ENCODE measurements at places on chromosomes 11 and 22. TPM values are rescaled to one million over a fixed set of nuclear protein-coding genes. Genes with fewer than 3 reads are reported as not detected.

Gene NNMT
- 0.48 TPM for polyA plus RNA-seq

Gene OR51L1
- 0.12 TPM for polyA plus RNA-seq

Gene STK33
- 47.1 TPM for polyA plus RNA-seq

Gene SCN4B
- 0.75 TPM for polyA plus RNA-seq

Gene GAL3ST1
- 23.8 TPM for polyA plus RNA-seq

Gene MRGPRE
- not detected for polyA plus RNA-seq

Gene HOATZ
- polyA plus RNA-seq, result 0.28 TPM

Gene OR4C46
- polyA plus RNA-seq, result not detected

- DNase-seq, result no peak
Measured at GRCh38 chr11:122205036-122205435, 89.0 kb upstream of the BLID start.

GRCh38 chr22:27019827-27020226 lies 362.4 kb downstream of the MIAT start:
- no peak for DNase-seq

DNA sequence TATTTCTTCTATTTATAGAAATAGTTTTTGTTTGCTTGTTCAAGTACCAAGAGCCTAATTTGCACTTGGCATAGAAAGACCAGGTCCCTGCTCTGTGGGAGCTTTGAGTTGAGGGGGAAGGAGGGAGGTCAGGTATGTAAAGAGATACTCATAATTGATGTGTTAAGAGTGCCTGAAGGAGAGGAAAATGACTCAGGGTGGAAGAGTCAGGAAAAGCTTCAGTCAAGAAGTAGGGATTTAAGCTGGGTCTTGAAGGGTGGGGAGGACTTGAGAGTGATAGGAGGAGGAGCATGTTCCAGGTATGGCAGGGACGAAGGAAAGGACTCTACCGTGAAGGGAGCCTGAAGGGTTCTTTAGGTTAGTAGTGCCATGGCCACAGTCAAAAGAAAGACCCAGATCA lies 9.0 kb downstream of the RBX1 start:
- no peak for DNase-seq

GRCh38 chr22:28480000-28480715 lies 199.5 kb downstream of the TTC28 start:
- DNase-seq, result no peak

DNA sequence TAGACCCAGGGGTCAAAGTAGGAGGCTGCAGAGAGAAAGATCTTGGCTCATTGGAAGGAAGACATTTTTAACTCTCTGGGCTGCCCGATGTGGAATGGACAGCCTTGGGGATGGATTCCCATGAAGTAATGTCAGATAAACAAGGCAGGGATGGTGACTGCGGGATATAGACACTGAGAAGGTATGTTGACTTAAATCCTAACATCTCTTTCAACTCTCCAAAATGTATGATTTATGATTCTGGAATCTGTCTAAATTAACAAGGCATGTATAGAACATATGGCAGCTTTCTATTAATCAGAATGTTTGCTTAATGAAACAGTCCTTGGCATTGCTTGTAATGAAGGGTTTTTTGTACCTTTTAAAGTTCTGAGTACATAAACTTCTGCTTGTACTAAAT lies 56.1 kb upstream of the VSTM5 start:
- DNase-seq, result no peak

DNA sequence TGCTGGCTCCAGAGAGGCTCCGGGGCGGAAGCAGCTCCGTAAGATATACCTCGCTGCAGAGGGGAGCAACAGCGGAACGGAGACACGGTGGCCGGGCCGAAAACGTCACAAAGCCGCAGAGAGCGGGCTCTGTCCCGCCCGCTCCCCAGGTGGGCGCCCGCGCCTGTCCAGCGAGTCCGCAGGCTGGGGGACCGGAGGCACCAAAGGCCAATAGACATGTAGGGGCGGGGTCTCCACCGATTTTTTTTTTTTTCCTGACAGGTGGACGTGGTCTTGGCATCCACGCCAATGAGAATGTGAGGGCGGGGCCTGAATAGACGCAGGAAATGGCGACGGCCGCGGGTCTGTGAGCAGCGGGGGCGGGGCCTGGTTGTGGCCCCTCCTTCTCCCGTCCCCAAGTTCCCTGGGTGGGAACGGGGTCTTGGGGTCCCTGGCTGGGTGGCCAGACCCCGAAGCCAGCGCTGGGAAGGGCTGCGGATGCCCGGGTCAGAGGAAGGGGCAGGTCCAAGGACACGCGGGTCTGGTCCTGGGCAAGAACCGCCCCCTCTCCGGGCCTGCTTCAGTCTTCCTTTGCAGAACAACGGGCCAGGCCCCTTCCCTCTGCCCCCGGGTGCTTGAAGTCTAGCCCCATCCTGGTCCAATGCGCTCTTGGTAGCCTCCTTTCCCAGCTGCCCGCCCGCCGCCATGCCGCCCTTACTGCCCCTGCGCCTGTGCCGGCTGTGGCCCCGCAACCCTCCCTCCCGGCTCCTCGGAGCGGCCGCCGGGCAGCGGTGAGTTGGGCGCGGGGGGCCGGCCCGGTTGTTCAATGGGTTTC lies at the start of gene DNAJC4:
Gene DNAJC4 (plus strand): TSS at position 378 of the 814 bp plus-strand sequence. CDS start 307 bp downstream, at position 685.
- peak; percentile 97 for DNase-seq

GRCh38 chr11:69950120-69950519 lies 128.0 kb upstream of the ANO1 start:
- no peak for DNase-seq

DNA sequence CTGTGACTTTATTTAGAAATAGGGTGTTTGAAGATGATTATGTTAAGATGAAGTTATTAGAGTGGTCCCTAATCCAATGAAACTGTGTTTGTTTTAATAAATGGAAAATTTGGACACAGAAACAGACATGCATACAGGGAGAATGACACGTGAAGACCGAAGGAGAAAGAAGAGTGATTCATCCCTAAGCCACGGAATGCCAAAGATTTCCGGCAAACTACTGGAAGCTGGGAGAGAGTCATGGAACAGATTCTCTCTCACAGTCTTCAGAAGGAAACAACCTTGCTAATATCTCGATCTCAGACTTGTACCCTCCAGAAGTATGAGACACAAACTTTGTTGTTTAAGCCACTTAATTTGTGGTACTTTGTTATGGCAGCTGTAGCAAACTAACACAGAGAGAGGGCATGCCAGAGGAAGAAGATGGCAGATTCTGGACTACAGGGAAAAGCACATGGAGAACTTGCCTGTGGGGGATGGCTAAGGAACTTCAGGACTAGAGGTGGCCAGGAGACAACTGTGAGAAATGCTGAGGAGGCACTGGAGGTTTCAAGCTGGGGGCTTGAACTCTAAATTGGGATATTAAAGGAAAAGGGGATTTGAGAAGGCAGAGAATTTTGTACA lies 733.5 kb upstream of the CCDC90B start:
- DNase-seq, result no peak

GRCh38 chr11:2520736-2521035 lies 75.9 kb downstream of the KCNQ1 start:
- no peak for DNase-seq

DNA sequence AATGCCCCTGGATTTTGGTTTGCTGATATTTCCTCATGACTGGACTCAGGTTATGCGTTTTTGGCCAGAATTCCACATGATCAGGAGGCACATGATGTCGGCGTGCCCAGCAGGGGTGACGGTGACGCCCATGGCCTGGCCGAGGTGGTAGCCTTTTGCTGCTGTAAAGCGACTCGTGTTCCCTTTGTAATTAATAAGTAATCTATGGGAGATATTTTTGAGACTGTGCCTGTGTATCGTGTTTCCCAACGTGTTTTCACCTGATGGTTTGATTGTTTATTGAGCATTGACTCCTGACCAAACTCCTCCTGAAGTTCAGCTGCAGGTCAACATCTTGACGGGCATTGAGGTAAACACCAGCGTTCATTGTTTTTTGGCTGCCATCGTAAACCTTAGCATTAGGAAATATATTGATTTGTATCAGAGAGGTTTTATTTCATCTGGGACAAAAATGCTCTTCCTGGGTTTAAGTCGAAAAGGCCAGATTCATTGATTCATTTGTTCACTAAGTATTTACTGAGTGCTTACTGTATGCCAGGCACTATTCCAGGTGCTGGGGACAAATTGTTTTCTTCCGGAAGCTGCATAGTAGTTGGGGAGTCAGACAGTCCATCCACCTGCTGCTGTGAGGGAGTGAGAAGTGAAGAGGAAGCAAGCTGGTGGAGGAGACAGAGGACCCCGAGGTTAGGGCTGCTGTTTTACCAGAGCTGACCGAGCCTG lies 23.6 kb downstream of the DCPS start:
- DNase-seq, result no peak

DNA sequence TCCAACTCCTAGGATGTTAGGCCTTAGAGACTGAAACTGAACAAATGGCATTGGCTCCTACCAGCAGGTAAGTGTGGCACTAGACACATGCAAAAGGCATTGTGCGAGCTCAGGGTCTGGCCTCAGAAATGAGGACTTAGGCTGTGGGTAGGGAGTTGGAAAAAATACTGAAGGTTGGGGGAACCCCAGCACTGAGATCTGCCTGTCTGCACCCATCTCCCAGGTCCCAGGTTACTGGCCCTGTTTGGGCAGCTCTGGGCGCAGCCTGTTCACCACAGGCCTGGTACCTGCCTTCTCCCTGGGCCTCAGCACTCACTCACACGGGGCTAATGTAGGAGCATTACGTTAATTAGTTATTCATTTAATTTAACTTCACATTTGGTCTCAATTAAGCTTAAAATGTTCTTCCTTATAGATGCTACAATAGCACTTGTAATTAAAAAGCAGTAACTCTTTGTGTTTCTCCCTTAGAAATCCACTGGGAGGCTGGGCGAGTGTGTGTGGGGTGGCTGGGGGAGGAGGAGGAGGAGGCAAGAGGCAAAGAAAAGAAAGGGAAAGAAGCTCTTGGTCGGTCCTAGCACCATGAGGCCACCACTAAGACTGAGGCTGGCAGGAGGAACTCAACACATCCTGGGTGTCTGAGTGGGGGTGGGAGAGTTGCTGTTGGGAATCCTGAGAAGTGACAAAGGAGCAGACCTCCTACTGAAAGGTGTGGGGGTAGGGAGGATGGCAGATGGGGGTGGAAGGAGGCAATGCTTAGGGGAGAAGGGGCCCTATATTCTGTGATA lies 19.4 kb downstream of the TMEM218 start:
- no peak for DNase-seq

- DNase-seq, result no peak
Measured at GRCh38 chr11:11451501-11452005, 98.5 kb upstream of the CSNK2A3 start.

DNA sequence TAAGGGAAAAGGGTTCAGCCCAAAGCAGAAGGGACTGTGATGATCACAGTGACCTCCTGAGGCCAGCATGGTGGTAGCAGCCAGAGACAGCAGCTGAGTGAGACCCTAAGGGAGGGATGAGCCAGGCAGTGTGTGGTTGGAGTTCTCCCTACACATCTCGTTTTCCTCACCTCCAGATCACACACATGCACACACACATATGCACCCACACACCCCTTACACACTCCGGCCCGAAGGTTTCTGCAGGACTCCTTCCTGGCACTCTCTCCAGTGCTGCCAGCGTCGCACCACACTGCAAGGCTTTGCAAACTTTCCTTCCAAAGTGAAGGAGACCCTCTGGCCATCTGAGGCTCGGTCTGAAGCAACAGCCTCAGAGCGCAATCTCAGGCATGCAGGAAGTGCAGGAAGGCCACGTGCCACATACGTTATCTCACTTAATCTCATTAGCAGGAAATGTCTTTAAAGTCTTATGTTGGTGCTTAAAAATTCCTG lies 26.9 kb upstream of the TP53I11 start:
- DNase-seq, result no peak

DNA sequence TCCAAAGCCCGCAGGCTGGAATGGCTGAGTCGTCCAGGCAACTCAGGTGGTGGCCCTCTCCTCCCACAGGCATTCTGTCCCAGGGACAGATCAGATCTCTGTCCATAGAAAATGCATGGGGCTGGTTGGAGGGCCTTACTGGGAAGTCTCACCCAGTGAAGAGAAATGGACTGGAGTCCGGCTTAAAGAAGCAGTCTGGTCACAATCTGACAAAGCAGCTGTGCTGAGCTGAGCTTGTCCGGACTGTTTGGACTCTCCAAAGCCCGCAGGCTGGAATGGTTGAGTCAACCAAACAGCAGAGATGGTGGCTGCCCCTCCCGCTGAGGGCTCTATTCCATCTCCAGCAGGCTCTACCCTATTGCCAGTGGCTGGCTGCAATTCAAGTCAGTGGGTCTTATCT lies 14.4 kb upstream of the DEPDC7 start:
- no peak for DNase-seq

DNA sequence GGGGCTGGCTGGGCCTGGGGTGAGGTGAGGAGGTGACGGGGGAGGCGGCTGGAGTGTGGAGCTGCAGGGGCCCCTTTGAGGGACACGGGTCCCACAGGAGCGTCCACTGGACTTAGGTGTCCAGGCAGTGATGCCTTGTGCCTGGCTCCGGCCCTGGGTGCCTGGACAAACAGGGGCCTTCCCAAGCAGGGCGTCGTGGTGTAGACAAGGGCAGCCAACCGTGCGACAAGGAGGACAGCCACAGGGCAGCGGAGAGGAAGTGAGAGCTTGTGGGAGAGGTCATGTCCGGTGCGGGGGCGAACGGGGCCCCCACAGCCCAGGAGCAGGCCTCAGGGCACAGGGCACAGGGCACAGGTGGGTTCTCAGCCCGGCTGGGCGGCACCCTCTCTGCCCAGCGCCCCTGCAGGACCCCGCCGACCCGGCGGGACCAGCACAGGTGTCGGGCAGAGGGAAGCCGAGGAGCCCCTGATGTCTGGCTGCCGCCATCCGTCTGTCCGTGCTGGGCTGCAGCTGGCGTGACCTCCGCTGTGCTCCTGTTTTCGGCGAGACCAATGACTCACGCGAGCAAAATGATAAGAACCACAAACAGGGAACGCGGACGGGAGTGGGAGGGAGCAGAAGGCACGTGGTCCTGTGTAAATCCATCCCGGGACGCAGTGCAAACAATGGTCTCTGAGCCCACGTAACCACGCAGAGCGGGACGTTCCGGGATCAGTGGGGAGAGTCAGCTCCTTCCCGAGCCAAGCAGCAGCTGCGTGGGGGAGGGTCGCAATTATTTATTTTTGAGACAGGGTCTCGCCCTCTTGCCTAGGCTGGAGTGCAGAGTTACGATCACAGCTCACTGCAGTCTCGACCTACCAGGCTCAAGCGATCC lies 49.1 kb upstream of the A4GALT start:
- no peak for DNase-seq

- no peak for DNase-seq
Measured at GRCh38 chr11:2664376-2664775, 35.4 kb downstream of the KCNQ1OT1 start.

DNA sequence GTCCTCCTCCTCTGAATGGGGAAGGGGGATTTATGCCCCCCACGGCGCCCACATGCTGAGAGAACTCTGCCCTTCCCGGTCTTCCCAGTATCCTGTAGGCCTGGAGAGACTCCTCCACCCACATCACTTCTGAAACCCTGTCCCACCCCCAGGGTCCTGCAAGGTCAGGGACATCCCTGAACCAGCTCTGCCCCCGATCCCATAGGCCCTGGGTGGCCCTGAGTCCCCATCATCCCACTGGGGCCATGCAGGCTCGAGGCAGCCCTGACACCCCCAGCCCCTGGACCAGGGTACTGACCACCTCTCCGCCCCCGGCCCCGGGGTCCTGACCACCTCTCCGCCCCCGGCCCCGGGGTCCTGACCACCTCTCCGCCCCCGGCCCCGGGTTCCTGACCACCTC lies 11.7 kb downstream of the B4GALNT4 start:
- DNase-seq, result no peak

GRCh38 chr11:79942090-79942489 lies 501.3 kb upstream of the TENM4 start:
- DNase-seq, result no peak

GRCh38 chr22:36986242-36986821 lies 32.9 kb downstream of the TST start:
- DNase-seq, result no peak

GRCh38 chr11:93221539-93221938 lies 23.7 kb upstream of the SLC36A4 start:
- no peak for DNase-seq
